Hematopoietic multipotent progenitor cell treated with erythropoietin and hydrocortisone succinate and interleukin-3 and kit ligand, for 8 days (in vitro differentiated cells): ENCODE measurements at places on chromosomes 6 and 20.

- DNase-seq = no peak
Observed at GRCh38 chr6:105135907-105136430, 43.8 kb downstream of the POPDC3 start.

GRCh38 chr20:58875111-58875510, 22.6 kb downstream of the GNAS start:
- DNase-seq = no peak

DNA sequence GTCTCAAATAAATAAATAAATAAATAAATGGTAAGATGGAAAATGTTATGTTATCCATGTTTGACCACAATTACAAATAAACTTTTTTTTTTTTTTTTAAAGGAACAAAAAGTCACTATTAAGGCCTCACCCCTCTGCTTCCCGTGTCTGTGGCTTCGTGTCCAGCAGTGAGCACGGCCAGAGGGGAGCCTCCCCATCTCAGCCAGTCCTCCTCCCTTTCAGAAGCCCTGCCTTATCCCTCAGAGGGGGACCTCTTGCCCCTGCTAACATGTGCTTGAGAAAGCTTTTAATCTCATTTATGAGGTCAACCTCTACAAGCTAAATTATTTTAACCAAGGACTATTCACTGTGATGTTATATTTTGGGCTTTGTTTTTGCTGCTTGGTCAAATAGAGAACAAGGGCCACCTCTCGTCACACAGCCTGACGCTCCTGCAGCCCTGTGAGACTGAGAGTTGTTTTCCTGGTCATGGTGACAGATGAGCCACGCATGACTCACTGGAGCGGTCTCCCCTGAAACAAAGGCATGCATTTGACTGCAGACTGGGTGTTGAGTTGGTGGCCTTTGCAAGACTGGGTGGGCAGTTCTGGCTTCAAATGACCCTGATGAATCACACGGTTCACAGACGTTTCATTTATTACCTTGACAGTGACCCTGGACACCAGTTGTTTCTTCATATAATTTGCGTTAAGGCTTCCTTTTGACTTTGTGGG, 131.8 kb downstream of the TIAM2 start:
- DNase-seq = no peak

DNA sequence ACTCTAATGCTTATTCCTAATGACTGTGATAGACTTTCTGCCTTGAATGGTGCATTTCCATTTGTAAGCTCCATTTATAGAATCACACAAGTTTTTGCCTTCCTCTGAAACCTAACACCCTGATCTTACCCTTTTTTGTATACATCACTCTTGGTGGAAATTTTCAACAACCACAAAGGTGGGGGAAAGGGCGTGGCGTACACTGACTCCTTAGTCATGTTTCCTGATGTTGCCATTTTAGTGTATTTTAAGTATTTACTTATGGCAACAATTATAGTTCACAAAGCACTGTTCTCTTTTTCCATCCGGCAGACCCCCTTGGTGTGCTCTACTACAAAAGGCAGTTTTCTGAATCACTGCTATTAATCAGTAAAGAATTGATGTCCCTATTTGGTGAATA, 92.0 kb downstream of the ATXN1 start:
- peak; percentile 17 for DNase-seq

- peak; percentile 40 for DNase-seq
Observed at GRCh38 chr6:144935661-144936060, 650.5 kb downstream of the UTRN start.

- no peak for DNase-seq
Observed at GRCh38 chr6:27178860-27179259, 68.6 kb upstream of the PRSS16 start.

- no peak for DNase-seq
Observed at GRCh38 chr20:17572034-17572638, 2.3 kb downstream of the DSTN start.
